Epithelial cell of alveolus of lung (primary cell): ENCODE measurements at places on chromosomes 3 and 15. TPM values are rescaled to one million over a fixed set of nuclear protein-coding genes. Genes with fewer than 3 reads are reported as not detected.

HTR3E gene
- not detected in 2 replicates for total RNA-seq

B3GALNT1 gene
- total RNA-seq, result 13.1 and 15.9 TPM in 2 replicates

CELF6 gene
- total RNA-seq, result 0.72 TPM in 1 of 2 replicates, not detected in the other

PLIN1 gene
- 0.13 and 0.72 TPM in 2 replicates for total RNA-seq

CCDC9B gene
- total RNA-seq, result 2.3 and 3.0 TPM in 2 replicates

TBC1D21 gene
- not detected in 2 replicates for total RNA-seq

MITF gene
- total RNA-seq, result 6.6 and 20.7 TPM in 2 replicates

CLSTN2 gene
- under 0.01 and 0.24 TPM in 2 replicates for total RNA-seq

CAMP gene
- total RNA-seq, result not detected in 2 replicates

TTC23 gene
- 18.0 and 20.7 TPM in 2 replicates for total RNA-seq

IGDCC3 gene
- total RNA-seq, result 0.08 TPM in 1 of 2 replicates, not detected in the other

SEMA5B gene
- not detected in 2 replicates for total RNA-seq

VGLL3 gene
- total RNA-seq, result 12.7 and 43.7 TPM in 2 replicates

ZBTB47 gene
- 9.3 and 10.2 TPM in 2 replicates for total RNA-seq

ZNF80 gene
- not detected in 2 replicates for total RNA-seq

EXD1 gene
- total RNA-seq, result not detected in 2 replicates

ALPK3 gene
- total RNA-seq, result 0.80 and 3.1 TPM in 2 replicates

CX3CR1 gene
- 0.08 TPM in 1 of 2 replicates, not detected in the other for total RNA-seq

LYZL4 gene
- total RNA-seq, result not detected in 2 replicates

KNL1 gene
- 7.9 and 16.4 TPM in 2 replicates for total RNA-seq

ABHD10 gene
- 24.7 and 30.0 TPM in 2 replicates for total RNA-seq

SLC28A1 gene
- not detected in 2 replicates for total RNA-seq

ASB14 gene
- total RNA-seq, result not detected in 2 replicates

HAPLN3 gene
- total RNA-seq, result 10.9 and 11.0 TPM in 2 replicates

SUSD5 gene
- 2.7 and 8.1 TPM in 2 replicates for total RNA-seq

LZTFL1 gene
- 12.8 and 15.4 TPM in 2 replicates for total RNA-seq

ARGFX gene
- not detected in 2 replicates for total RNA-seq

LTF gene
- total RNA-seq, result not detected in 2 replicates

TLR9 gene
- not detected in 2 replicates for total RNA-seq

NANOGP8 gene
- not detected in 2 replicates for total RNA-seq

CCRL2 gene
- 0.39 TPM in 1 of 2 replicates, not detected in the other for total RNA-seq

SLC25A20 gene
- 8.9 and 12.7 TPM in 2 replicates for total RNA-seq

RASGRF1 gene
- not detected in 2 replicates for total RNA-seq

CLDN11 gene
- 24.8 and 386 TPM in 2 replicates for total RNA-seq

BBX gene
- total RNA-seq, result 49.9 and 81.5 TPM in 2 replicates

CACNA1D gene
- 0.26 and 4.5 TPM in 2 replicates for total RNA-seq

CCNL1 gene
- 50.3 and 76.6 TPM in 2 replicates for total RNA-seq

NMB gene
- 6.5 and 10.9 TPM in 2 replicates for total RNA-seq

CPLX3 gene
- 0.48 TPM in 1 of 2 replicates, not detected in the other for total RNA-seq

OR5K2 gene
- total RNA-seq, result not detected in 2 replicates

GOLGA8R gene
- total RNA-seq, result 0.08 and 0.65 TPM in 2 replicates

RFC4 gene
- total RNA-seq, result 18.3 and 34.8 TPM in 2 replicates

CHL1 gene
- 0.39 and 19.6 TPM in 2 replicates for total RNA-seq

WDR48 gene
- 16.9 and 19.9 TPM in 2 replicates for total RNA-seq

CSTA gene
- 0.88 and 2.1 TPM in 2 replicates for total RNA-seq

ULK4 gene
- total RNA-seq, result 5.0 and 5.7 TPM in 2 replicates

ARPIN gene
- total RNA-seq, result 11.6 and 14.1 TPM in 2 replicates

C3orf80 gene
- total RNA-seq, result 0.91 TPM in 1 of 2 replicates, not detected in the other

MASP1 gene
- total RNA-seq, result 1.8 and 2.3 TPM in 2 replicates

EHHADH gene
- 4.1 and 5.0 TPM in 2 replicates for total RNA-seq

C3orf49 gene
- not detected in 2 replicates for total RNA-seq

SH3GL3 gene
- 0.78 TPM in 1 of 2 replicates, not detected in the other for total RNA-seq
